ENCODE measurements at places on chromosomes 2 and 18. TPM values are rescaled to one million over a fixed set of nuclear protein-coding genes. Genes with fewer than 3 reads are reported as not detected.

- no peaks in the 10 kb centered on the region for H3K4me1 ChIP-seq
- H3K27me3 ChIP-seq = peaks cover 30% of the 10 kb centered on the region
- no peak overlapping the region for H3K4me3 ChIP-seq
- H3K36me3 ChIP-seq = no peaks in the 10 kb centered on the region
- no peak overlapping the region for H3K27ac ChIP-seq
- DNase-seq = no peak
Measured at GRCh38 chr2:129192841-129193253, 786.6 kb upstream of the RAB6C start.

DNA sequence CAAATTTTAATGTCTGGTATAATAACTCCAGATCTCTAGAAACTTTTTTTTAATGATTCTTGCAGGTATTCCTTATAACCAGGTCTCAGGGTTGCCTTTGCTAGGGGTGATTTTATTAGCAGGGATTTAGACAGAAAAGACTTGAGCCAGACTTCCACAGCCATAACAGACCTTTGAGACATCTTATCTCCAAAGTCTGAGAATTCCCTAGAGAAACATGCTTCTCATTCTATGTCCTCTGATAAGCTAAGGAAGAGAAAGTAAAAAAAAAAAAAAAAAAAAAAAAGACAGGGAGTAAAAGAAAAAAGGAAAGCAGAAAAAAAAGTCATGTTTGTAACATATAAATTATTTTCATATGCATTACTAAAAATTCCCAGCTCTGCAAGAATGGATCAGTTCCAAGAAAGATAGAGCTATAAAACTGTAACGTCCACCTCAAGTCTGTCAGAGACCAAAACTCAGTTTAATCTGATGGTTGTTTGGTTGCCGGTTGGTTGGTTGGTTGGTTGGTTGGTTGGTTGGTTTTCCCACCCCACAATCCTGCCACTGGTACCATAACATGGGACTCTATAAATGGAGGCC, 153.8 kb downstream of the COL6A3 start:
- DNase-seq = no peak
- no peaks in the 10 kb centered on the region for H3K27me3 ChIP-seq
- no peak overlapping the region for H3K27ac ChIP-seq
- H3K4me3 ChIP-seq = no peak overlapping the region
- peaks cover 14% of the 10 kb centered on the region for H3K4me1 ChIP-seq

Gene TBR1
- total RNA-seq = not detected

DNA sequence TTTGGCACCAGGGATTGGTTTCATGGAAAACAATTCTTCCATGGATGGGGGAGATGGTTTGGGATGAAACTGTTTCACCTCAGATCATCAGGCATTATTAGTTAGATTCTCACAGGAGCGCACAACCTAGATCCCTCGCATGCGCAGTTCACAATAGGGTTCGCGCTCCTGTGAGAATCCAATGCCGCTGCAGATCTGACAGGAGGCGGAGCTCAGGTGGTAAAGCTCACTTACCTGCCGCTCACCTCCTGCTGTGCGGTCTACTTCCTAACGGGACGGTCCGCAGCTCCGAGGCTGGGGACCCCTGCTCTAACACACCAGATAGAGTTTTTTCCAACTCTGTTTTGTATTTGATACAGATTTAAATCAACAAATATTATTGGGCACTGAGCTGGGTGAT, 286.5 kb downstream of the MTX2 start:
- no peak for DNase-seq
- H3K27ac ChIP-seq = no peak overlapping the region
- no peak overlapping the region for H3K4me3 ChIP-seq
- peaks cover 20% of the 10 kb centered on the region for H3K4me1 ChIP-seq
- peaks cover 57% of the 10 kb centered on the region for H3K27me3 ChIP-seq

Gene ST6GAL2
- total RNA-seq = 0.41 TPM

All from left ventricle myocardium inferior (tissue), 1 donor.